Hindlimb muscle (tissue), 1 donor: ENCODE measurements at places on chromosomes 1 and 21.
A peak's percentile ranks its signal among the peaks of the same experiment; 100 is the strongest.

- no peak for DNase-seq
Observed at GRCh38 chr21:26473471-26473870, 99.6 kb downstream of the CYYR1 start.

DNA sequence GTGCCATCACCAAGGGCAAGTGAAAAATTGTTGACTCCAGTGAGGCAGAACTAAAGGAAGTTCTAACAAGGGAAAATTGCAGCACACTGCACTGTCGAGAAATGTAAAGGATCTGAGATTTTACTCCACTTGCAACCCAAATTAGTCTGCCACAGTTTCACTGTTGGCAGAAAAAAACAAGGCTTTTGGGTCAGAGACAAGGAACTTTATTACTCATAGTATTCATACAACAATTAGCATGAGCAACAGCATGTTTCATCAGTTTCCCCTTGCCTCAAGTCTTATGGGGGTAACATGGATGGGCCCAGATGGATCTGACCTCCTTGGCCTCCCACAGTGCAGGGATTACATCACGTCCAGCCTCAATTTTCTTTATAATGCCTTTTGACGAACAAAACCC lies 125.3 kb downstream of the LTN1 start:
- DNase-seq, result no peak

GRCh38 chr21:42081138-42081537 lies 10.0 kb downstream of the UMODL1 start:
- DNase-seq, result no peak

GRCh38 chr21:42640486-42640885 lies 12.9 kb upstream of the PDE9A start:
- no peak for DNase-seq

GRCh38 chr1:193676996-193677549 lies 490.7 kb upstream of the B3GALT2 start:
- DNase-seq, result no peak

DNA sequence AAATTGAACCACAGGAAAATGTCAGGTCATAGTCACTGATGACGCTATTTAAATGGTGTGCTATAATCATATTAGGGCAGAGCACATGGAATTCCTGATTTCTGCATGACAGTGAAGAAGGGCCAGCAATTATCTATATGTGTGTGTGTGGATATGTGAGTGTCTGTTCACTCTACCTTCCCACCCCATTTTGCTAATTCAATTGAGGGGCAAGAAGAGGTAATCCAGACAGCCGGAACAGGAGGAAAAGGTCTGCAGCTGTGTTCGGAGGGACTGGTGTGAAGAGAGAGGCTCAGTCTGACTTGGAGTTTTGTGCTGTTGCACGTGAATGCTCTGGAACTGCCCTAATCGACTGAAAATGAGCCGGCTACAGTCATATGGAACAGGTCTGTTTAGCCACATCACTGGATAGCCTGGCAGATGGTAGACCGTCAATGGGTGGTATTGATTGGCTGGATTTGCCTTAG lies 5.1 kb upstream of the ELAVL4 start:
- DNase-seq, result no peak

DNA sequence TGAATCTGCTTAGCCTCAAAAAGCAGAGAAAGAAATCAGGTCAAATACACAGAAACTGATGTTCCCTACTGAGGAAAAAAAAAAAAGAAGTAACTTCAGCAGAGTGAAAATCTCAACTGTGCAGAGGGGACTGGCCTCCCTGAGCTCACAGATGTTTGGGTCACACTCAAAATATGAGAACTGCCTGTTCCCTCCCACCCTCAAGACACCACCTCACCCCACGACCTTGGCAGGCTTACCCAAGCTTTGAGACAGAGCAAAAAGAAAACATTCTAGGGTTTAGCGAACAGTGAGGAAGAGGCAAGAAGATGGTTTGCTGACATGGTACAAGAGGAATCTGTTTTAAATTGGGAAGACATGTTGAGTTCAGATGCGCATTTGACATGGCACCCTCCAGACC lies 48.8 kb downstream of the NID1 start:
- peak; percentile 73 for DNase-seq

DNA sequence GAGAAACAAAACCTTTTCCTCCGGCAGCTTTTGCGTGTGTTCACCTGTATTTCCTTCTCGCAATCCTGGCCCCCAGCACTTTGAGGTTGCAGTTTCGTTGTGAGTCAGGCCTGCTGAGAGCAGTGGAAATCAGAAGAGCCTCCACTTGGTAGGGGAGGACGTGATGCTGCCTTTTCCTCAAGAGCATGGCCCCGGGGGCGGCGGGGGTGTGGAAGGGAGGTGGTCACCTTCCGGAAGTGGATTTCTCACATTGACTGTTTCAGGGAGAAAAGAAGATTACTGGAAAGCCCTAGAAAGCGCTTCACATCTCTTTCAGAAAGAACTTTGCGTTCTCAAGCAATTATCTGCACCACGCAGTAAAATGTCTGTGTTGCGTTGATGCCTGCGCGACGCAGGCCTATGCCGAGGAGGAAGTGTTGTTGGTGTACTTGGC lies 12.2 kb upstream of the IL10 start:
- no peak for DNase-seq

DNA sequence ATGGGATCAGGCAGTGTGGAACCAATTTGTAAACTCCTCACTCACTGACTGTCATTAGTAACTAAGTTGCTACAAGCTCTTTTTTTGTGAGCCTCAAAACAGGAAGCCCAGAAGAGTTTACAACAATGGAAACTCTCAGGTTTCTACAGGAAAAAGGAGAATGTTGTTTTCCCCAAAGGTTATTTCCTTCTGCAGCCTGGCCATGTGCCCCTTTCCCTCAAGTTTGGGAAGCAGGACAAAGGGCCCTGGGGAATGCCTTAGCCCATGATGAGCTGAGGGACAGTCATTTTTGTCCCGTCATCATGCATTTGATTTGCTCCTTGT lies 395.9 kb downstream of the KIF26B start:
- DNase-seq, result no peak

DNA sequence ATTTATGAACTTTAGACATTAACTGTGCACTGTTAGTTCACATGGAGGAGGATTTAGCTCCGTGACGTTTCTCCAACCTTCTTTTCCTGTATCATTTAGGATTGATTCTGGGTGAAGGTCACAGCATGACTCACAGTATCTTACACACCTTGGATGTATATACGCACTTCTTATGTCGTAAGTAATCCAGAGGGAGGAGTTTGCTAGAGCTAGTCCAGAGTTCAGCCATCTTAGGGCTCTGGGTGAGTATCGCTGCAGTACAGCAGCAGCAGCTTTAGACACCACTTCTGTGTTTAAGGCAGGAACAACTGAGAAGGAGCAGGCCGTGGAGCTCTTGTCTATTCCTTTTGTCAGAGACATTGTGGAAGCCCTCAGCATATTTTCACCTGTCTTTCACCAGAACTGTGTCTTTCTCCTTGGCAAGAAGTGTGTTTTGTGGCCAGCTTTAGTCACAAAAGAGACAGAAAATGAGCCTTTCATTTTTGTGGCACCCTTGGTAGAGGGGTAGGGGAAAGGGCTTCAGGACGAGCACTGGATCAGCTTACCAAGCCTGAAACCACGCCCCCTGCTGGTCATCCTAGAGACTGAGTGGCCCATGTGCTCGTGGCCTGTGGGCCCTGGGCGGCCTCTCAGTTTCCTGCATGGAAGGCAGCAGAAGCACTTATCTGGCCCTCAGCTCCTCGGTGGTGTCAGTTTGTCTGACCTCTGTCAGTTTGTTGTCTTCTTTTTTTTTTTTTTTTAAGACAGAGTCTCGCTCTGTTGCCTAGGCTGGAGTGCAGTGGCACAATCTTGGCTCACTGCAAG lies 64.0 kb downstream of the ADARB1 start:
- no peak for DNase-seq

GRCh38 chr1:156591432-156592157 lies at the start of gene NAXE:
NAXE (plus strand) TSS chr1:156591776; CDS start chr1:156591805, 29 bp downstream.
- DNase-seq, result peak; percentile 78

- no peak for DNase-seq
Observed at GRCh38 chr1:161068306-161069234, 1.1 kb downstream of the ARHGAP30 start.

GRCh38 chr1:114093624-114094362 lies 59.9 kb downstream of the SYT6 start:
- no peak for DNase-seq

GRCh38 chr1:118947790-118948189 lies 40.4 kb downstream of the TBX15 start:
- no peak for DNase-seq

- no peak for DNase-seq
Observed at GRCh38 chr21:33839806-33840205, 75.8 kb downstream of the ATP5PO start.

DNA sequence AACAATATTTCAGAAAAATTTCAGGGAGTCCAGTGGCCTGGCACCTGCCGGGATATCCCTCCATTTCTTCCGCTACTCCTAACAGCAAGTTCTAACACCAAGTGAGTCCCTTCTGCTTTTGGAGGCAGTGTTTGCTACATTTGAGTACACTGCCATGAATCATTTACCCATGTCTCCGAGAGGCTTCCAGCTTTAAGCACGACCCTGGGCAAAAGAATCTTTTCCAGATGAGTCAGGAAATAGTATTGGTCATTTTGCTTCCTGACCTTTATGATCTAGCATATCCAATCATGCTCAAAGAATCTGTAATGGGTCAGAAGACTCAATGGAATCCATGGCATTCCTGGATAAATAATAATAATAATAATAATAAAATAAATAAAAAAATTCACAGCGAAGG lies 60.7 kb upstream of the FMN2 start:
- no peak for DNase-seq
